ENCODE measurements at places on chromosomes 6 and 20.
A peak's percentile ranks its signal among the peaks of the same experiment; 100 is the strongest.

DNA sequence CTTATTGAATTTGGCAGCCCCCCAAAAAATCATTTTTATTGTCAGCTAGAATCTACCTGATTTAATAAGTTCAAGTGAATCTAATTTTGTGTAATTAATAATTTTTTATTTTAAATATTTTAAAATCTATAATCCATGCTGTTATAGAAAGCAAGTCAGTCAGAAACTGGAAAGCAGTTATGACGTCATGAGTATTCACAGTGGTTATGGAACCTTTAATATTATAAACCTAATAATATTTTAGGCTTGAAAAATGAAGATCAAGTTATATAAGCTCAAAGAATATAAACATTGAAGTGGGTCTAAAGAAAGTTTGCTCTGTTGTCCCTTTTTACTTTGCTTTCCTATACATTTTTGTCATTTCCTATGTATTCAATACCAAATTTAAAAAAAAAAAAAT, 1075.1 kb upstream of the EPHA7 start:
- DNase-seq, result no peak

DNA sequence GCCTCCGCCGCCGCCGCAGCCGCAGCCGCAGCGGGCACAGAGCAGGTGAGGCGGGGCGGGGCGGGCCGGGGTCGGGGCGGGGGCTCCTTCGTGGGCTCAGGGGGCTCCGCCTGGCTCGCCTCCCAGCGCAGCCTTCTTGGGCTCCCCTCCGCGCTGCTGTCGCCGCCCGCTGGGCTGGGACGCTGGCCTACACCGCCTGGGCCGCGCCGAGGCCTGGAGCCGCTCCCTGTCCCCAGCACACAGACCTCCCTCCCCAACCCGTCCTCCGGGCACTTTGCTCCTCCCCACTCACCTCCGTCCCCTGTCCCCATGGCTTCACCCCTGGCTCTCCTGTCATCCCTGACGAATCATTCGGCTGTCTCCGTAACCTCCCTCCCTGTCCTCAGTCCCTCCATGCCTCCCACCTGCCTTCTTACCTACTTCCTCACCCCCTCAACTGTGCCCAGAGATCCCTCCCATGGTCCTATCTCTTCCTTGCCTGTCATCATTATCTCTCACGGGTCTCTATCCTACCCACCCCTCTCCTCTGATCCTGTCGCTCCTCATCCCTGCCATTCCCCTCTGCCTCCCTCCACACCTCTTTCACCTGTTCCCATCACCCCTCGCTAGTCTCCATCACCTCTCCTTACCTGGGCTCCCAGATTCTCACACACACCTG, 512 bp downstream of the TTBK1 start:
- no peak for DNase-seq

GRCh38 chr6:112021691-112022310, 32.1 kb upstream of the CCN6 start:
- no peak for DNase-seq

DNA sequence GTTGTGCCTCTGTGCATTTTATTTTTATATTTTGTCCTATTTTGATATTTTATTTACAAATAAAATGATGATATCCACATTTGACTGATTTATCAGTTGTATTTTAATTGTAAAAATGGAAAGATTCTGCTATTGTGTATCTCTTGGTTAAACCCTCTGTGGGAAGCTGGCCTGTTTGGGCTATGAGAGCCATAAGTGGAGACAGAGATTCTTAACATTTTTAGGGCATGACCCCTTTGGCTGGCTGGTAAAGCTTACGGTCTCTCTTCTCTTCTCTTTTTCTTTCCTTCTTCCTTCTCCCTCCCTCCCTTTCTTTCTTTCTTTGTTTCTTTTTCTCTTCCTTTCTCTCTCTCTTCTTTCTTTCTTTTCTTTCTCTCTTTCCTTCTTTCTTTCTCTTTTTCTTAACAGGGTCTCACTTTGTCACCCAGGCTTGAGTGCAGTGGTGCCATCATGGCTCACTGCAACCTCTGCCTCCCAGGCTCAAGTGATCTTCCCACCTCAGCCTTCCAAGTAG, 172.3 kb upstream of the CDYL start:
- no peak for DNase-seq

- peak; percentile 0 for DNase-seq
Measured at GRCh38 chr20:7285918-7286556, 518.6 kb downstream of the BMP2 start.

GRCh38 chr6:56491606-56492328, 150.9 kb downstream of the DST start:
- DNase-seq, result no peak

- no peak for DNase-seq
Measured at GRCh38 chr6:8192067-8192466, 89.7 kb upstream of the EEF1E1 start.

DNA sequence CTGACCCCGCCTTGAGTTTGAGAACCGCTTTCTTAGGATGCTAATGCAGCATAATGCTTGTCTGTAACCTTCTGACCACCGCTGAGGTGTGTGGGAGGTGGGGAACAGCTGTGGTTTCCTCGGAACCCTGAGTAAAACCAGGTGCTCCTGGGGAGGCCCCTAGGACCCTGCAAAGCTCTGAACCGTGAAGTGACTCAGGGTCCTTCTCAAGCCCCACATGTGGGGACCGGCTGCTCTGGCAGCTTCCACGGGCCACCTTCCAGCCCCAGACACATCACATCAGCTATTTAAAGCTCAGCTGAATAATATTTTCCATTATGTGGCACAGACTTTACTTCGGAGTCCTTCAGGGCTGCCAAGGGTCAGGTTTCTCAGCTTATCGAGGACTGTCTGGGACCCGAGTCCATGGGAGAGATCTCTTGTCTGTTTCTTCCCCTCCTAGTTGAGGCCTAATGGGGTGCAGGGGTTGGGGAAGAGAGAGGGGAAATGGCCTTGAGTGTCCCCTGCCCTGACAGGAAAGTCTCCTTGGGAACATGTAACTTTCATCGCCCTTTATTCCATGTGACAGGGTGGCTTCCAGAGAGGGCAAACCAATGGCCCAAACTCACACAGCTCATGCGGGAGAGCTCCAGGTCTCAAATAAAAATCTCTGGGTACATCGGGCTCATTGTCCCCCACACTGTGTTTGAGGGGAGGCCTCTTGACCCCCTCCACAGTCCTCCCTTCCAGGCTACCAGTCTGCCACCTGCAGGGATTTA, 186.1 kb upstream of the SLC24A3 start:
- DNase-seq, result no peak

GRCh38 chr20:4835244-4836177, 113.8 kb downstream of the PRND start:
- no peak for DNase-seq

- DNase-seq, result no peak
Measured at GRCh38 chr6:129055796-129056195, 172.9 kb downstream of the LAMA2 start.

- DNase-seq, result no peak
Measured at GRCh38 chr6:18501663-18502013, 114.5 kb downstream of the RNF144B start.

GRCh38 chr6:150083839-150084238, 14.9 kb upstream of the ULBP3 start:
- DNase-seq, result no peak

- DNase-seq, result no peak
Measured at GRCh38 chr6:5219011-5219691, 41.6 kb downstream of the LYRM4 start.

- no peak for DNase-seq
Measured at GRCh38 chr20:61723529-61724257, 342.0 kb downstream of the TAF4 start.

GRCh38 chr6:161139766-161140553, 133.9 kb downstream of the AGPAT4 start:
- DNase-seq, result no peak

GRCh38 chr6:160082627-160083026, 39.0 kb upstream of the SLC22A1 start:
- no peak for DNase-seq

- no peak for DNase-seq
Measured at GRCh38 chr20:44641325-44641724, 10.2 kb downstream of the ADA start.

DNA sequence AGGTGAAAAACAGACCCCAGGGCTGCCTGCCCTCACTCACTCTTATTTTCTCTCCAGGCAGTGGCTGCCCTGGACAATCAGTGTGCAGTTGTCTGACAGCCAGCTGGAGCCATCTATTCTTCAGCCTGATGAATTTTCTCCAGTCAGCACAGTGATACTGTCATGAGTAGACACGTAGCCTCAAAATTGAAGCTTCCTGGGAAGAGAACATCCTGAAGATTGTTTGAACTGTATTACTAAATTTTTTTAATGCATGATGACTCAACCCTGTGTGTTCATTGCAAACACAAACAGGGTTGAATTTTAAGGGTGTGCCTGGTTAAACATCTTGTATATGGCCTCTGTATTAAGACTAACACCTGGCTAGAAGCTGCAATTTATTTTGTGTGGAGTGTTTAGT, 49.8 kb upstream of the STXBP5 start:
- DNase-seq, result no peak

- no peak for DNase-seq
Measured at GRCh38 chr6:156658186-156658965, 118.8 kb upstream of the ARID1B start.

DNA sequence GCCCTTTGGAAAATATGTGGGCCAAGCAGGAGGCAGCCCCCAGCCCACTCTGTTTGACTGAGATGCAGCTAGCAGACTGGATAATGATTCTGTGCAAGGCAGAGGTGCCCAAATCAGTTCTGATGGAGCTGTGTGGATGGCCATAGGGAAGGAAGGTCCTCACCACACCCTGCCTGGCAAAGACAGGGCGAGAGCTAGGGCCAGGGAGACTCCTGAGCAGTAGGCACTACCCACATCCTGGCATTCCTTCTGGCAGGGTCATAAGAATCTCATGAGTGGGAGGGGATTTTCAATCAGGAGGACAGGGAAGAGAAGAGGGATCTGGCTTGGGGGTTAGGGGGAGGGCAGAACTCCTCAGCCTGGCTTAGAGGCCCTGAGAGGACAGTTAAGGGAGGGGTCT, 18.6 kb upstream of the TREM2 start:
- no peak for DNase-seq

GRCh38 chr20:32357375-32357868, 709 bp upstream of the ASXL1 start:
- no peak for DNase-seq

DNA sequence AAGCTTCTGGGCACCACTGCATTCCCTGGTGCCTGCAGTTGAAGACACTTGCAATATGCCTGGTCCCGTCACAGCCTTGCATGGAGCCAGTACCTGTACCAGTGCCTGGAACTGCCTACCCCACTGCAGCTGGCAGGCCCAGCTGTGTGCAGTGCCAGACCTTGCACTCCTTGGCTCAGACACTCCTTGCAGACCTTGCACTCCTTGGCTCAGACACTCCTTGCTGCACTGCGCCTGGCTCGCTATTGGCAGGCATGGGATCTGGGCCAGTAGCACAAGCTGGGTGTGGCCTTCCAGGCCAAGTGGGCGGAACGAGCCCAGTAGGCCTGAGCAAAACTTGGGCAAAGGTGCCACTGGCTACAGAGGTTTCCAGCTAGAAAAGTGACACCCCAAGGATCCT, 1189.1 kb downstream of the GRIK2 start:
- no peak for DNase-seq

- no peak for DNase-seq
Measured at GRCh38 chr20:54497931-54498718, 22.7 kb downstream of the DOK5 start.

DNA sequence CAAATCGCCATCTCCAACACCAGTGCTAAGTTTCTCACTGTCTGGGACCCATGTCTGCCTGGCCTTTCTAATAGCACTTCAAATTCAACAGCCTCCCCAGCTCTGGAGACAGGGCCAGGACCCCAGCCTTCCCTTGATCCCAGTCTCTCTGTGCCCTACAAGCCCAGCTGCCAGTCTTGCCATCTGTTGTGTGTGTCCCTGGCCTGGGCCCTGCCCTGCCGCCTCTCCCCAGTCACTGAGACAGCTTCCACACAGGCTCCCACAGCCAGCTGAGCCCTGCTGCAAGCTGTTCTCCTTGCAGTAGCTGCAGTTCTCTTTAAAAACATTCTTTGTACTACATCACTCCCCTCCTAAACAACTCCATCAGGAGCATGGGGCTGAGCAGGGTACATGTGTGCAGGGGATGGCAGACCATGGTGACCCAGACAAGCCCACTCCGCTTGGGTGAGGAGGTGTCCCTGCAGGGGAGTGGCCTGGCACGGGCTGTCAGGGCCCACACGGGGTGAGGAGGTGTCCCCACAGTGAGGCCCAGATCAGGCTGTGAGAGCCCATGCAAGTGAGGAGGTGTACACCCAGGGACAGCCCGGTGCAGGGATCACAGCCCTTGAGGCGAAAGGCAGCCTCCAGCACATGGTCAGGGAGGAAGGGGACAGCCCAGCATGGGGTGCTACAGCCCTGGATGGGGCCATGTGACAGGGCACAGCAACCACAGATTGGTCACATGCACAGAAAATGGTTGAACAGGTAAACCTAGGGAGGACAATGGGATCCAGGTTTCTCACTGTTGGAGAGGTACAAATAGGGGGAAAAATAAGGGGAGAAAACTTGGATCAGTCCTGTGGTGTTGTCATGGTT, 16.2 kb downstream of the CST7 start:
- DNase-seq, result no peak

GRCh38 chr6:149897015-149897697, 757 bp downstream of the RAET1E start:
- DNase-seq, result no peak

GRCh38 chr6:12241493-12242175, 48.5 kb upstream of the EDN1 start:
- DNase-seq, result no peak

DNA sequence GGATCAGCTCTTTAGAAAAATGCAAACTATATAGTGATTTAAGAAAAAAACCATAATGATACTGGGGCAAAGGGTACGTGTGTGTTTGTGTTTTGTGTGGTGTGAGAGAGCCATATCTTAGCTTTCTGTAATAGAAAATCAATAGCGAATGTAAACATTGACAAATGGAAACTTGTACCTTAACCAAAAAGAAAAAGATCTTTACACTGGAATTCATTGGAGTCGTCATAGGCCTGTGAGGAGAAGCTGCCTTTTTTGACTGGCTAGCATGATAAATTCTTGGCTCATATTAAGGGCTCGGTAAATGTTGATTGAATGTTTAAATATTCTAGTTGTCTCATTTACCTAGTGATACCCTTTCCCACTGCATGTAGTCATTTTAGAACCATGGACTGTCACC, 161.8 kb upstream of the ASCC3 start:
- DNase-seq, result no peak

DNA sequence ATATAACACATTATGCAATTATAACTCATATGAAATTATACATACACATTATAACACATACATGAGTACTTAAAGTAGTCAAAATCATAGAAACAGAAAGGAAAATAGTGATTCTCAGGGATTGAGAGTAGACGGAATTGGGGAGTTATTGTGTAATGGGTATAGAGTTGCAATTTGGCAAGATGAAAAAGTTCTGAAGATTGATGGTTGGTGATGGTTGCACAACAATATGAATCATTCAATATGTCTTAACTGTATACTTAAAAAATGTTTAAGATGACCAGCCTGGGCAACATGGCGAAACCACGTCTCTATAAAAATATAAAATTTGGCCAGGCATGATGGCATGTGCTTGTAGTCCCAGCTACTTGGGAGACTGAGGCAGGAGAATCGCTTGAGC, 372.7 kb downstream of the CDKAL1 start:
- no peak for DNase-seq

GRCh38 chr6:3109761-3110160, 8.8 kb upstream of the BPHL start:
- DNase-seq, result no peak

All from stimulated activated CD4-positive, alpha-beta T cell treated with anti-CD3 and anti-CD28 coated beads, Interleukin-12 subunit alpha, Interleukin-12 subunit beta, amount 100 ng/mL, for 4 hours (primary cell).